ENCODE measurements at places on chromosomes 11 and 22.

DNA sequence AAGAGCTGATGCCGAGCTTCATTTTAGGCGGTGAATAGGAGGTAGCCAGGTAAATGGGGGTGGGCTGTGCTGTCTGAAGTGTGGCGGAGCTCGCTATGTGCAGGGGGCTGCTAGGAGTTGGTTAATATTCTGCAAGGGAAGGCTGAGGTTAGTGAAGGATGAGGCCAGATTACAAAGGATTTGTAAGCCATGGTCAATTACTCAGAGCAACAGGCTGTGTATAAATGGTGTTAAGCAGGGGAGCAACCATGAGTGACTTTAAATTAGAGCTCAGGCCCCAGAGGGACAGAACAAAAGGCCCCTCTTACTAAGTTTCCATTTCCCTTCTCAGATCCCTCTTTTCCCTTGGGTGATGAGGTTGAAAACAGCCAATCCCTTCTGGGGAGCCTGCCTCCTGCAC is 7.3 kb upstream of the MCAM start:
- no peak for DNase-seq

DNA sequence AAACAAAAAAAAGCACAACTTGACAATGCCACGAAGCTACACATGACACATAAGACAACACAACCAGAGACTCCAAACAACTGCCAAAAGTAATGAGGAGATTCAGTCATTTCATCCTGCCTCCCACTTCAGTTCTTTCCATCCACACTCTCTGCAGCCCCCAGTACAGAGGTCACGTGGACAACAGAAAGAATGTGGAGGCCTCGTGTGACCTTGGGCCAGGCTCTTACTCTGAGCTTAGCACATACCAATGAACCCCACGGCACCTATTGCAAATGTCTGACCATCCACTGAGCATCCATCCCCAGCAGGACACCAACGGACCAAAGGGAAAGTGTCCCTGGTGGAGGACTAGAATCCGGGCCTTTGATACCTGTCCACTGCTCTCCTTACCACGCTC is 12.5 kb downstream of the CBX7 start:
- DNase-seq = no peak

- DNase-seq = no peak
Observed at GRCh38 chr11:66497206-66497605, 13.2 kb upstream of the BBS1 start.

- DNase-seq = no peak
Observed at GRCh38 chr22:30802202-30803166, 107.8 kb downstream of the OSBP2 start.

- no peak for DNase-seq
Observed at GRCh38 chr11:17525570-17525969, 18.6 kb downstream of the USH1C start.

DNA sequence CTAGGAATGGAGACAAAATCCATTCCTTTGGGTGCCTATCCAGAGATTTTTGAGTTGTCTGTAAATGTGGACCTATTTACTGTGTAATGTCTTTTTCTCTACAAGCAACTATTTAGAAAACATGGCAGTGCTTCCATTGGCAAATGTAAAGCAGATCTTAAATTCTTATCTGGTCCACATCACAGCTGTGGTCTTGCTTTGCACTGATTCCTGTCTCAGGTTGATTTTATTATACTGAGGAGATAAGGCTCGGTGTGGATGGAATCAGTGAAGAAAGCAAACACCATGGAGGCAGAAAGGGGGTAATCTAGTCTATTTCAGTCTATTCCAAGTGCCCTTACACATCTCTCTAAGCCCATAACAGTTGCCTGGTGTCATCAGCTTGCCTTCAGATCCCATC is 160.5 kb downstream of the NCAM1 start:
- no peak for DNase-seq

All from NCI-H774 (cell line).